ENCODE measurements at places on chromosomes 12 and 14.
A peak's percentile ranks its signal among the peaks of the same experiment; 100 is the strongest.

- no peak for DNase-seq
Observed at GRCh38 chr12:89384050-89384758, 31.9 kb upstream of the DUSP6 start.

DNA sequence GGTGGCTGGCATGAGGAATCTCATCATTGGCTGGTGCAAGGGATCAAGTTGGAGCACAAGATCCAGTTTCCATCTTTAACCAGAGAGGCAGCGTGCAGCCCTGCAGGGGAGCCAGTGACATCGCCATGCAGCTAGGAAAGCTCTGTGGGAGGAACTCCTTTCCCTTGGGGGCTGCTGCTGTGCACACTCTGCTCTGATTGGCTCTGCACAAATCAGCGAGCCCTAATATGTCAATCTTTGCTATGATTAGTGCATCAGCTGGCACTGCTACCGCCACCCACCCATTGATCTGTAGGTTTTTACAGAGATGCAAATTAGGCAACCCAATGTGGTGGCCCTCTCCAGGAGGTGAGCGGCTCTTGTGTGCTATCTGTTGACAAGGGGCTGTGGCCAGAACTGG is 262.6 kb downstream of the PCNX1 start:
- peak; percentile 42 for DNase-seq

DNA sequence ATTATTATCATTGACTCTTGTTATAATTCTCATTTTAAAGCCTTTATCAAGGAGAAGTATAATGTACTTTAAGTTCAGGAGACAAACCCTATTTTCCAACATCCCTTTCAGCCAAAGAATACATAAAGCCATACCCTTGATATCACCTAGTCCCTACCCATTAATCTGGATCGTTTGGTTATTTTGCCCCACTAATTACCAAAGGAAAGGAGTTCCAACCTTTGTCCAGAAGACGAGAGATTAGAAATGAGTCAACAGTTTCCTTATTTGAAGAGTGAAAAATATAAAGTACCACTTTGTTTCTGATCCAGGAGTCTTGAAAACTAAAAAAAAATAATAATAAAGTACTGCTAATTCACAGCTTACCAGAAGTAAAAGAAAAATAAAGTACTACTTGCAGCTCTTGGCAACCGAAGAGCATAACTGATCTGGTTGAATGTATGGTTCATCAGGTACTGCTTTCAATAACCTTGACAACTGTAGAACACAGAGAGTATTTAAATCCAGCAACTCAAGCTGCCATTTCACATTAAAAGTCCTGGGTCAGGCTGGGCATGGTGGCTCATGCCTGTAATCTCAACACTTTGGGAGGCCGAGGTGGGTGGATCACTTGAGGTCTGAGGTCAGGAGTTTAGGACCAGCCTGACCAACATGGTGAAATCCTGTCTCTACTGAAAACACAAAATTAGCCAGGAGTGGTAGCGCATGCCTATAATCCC is 33.7 kb downstream of the LIMA1 start:
- DNase-seq = no peak

DNA sequence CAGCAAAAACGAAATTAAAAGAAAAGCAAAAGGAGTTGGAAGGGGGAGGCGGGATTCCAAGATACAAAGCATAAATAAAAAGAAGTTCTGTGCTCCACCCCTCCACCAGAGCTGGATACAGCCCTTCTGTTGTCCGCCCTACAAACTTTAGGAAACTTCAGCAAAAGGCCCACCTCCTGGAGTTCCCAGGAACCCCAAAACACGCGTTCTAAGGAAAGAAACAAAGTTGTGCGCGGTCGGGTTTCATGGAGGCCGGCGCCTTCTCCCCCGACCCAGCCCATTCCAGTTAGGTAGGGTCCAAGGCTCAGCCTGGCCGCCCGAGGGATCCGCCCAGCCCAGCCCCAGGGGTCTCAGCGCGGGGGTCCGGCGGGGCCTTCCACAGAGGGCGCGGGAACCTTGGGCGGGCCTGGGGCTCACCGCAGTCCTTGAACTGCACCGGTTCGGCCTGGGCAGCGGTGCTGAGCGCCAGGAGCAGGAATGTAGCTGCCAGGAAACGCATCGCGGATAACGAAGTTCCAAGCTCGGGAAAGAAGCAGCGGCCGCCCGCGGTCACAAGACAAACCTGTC is at the start of gene NPC2:
Gene NPC2 (minus strand): TSS at position 530 of the 567 bp plus-strand sequence. CDS start 31 bp downstream, at position 499.
- no peak for DNase-seq

GRCh38 chr14:51165415-51165814 is 70.5 kb upstream of the TRIM9 start:
- DNase-seq = no peak

- DNase-seq = no peak
Observed at GRCh38 chr12:99766408-99766807, 118.9 kb downstream of the GARIN6 start.

GRCh38 chr12:80565271-80565670 is 121.2 kb downstream of the PTPRQ start:
- no peak for DNase-seq

DNA sequence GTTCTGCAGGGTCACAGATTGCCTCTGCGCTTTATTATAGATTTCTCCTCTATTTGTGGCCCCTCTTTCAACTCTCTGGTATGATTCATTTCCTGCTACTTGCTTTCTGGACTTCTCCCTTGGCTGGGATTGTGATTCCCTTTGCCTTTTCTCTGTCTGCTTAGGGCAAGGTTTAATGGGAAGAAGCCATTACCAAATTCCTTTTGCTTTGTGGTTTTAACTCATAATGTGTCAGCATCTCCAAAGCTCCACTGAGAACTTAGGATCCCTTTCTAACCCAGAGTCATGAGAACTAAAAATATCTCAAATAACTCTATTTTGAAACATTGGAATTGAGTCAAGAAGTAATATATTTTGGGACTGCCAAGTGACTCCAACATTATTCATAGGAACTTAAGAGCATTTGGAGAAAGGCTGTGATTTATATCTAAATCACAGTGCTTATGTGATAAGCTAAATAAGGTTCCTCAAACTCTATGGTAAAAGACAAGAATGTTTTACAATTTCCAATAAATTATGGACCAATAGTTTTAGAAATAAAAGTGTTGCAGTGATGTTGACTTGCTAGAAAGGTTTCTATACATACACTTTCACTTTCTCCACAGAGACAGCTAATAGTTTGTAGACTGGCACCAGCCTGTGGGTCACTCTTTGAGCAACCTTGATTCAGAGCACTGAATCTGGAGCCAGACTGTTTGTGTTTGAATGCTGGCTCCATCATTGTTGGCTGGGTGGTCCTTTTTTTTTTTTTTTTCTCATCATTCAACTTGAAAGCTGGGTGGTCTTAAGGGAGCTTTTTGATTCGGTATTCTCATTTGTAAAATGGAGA is 93.9 kb downstream of the DACT1 start:
- DNase-seq = no peak

DNA sequence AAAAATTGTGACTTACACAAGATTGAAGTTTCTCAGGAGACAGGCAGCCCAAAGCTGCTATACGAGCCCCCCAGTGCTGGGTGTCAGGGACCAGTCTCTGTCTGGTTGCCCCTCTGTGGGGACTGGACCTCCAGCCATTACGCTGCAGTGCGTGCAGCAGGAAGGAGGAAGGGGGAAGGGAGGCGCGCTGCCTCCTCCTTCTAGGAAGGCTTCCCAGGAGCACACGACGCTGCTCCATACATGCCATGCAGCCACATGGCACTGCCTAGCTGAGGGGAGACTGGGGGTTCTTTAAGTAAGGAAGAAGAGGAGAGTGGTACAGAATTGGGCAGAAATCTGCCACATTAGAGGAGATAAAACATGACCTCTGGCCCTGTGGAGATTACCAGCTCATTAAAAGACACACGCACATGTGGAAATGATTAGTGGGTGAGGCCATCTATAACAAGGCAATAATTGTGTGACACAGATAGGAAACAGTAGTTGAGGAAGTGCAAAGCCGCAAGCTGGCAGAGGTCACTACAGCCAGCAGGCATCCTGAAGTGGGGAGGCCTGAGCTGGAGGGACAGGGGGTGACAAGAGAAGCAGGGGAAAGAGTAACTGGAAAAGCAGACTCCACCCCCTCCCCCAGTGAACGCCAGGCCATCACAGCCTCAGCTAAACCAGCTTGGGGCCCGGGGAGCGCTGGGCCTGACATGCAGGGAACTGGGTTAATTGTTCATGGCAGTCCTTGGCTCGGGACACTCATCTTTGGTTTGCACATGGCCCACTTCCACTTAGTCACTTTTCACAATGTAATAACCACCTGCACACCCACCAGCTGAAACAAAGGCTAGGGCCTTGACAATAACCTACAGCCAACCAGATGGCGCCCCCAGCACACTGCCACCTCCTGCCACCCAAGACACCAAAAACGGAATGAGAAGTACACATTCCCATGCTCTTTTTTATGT is 39.6 kb downstream of the CCDC88C start:
- no peak for DNase-seq

DNA sequence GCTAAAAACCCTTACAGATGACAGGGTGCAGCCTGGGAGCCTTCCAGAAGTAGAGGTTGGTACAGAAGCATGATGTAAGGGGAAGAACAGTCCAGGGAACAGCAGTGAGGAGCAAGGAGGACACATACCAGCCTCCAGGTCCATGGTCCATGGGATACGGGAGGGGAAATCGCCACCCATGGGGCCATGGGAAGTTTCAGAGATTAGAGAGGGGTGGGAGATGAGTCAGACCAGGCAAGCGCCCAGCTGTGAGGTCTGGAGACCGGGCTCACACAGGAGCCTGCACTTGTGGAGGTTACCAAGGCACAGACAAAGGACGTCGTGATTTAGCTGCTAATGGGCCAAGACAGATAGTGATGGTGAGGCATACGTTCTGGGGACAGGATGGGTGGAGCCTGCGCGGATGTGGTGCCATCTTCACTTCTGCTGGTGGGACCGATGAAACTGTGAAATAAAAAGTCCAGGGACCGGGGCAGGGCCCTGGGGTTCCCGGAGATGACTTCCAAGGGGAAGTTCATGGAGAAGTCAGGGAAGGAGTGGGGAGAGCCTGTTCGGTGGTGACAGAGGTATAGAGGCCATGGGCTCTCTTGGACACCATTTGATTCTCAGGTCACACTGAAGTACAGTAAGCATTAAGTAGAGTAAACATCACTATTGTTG is 17.7 kb upstream of the LRP1-AS start:
- no peak for DNase-seq

DNA sequence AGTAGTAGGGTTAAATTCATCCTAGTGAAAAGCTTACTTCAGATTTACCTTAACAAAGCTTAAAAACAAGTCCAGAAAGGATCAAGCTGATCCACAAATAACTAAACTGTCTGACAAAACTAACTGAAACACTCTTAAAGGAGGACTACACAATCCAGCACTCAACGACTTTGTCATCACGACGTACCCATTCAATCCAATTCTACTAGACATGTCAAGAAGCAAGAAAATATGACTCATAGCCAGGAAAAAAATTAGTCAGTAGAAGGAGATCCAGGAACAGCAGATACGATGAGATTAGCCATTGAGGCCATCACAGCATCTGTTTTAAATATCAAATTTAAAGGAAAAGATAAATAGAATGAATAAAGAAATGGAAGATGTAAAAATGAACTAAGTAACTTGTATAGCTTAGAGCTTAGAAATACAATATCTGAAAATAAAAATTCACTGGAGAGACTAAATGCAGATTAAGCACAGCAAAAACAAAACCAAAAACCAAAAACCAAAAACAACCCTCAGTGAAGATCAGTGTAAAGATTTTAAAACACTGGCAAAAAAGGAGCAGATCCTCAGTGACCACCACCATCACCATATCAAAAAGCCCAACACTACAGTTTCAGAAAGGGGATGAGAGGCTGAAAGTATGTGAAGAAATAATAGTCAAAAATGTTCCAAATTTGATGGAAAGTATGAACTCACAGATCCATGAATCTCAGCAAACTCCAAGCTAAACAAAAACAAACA is 95.0 kb upstream of the CCND2 start:
- no peak for DNase-seq

GRCh38 chr14:33026850-33027430 is 88.3 kb downstream of the NPAS3 start:
- DNase-seq = no peak

DNA sequence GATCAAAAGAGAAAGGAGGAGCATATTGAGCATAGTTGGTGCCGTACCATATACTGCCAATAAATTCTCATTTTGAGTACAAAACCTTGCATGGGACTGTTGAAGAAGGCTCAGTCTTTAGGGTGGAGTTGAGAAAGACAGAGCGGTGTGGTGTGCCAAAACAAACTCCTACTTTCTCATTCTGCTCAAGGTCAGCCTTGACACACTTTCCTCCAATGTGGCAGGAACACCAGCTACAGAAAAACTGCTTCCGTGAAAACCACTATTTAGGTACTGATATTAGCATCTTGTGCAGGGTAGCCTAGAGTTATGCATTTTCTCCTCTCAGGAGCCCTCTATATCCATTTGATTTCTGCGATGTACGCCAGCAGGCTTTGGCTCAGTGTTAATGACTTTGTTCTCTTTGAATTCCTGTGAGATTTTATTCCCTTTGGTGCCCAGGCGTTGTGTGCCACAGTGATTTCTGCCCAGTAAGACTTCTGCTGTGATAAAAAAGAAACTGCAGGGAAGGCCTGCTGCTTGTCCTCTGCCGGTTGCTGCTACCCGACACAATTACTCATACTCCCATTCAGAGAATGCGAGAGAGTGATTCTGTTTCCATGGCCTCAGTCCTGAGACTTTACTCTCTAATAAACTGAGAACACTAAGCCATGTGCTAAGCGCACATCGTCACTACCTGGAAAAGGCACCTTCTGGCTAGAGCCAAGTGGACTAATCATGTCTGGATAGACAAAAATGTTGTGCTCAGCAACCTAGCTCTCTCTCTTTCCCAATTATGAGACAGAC is 88.3 kb upstream of the MDM1 start:
- DNase-seq = no peak

DNA sequence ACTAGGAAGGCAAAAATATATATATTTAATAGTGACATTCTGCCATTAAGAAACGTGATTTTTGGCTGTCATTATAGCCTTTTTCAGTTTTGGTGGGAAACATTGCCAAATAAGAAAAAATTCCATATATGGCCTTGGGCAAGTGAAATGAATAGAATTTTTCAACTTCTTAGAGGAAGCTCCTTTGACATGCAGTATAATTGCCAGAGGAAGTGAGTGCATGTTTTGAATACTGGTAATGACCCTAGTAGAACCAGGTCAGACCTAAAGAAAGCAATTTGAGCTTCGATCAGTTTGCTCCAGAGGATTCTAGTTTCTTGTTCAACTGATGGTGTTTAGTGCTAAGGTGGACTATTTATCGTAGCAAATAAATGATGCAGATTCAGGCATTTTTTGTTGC is 26.2 kb upstream of the TRIM9 start:
- DNase-seq = no peak

GRCh38 chr14:54766276-54767138 is 136.1 kb downstream of the GCH1 start:
- DNase-seq = no peak
